ENCODE measurements at places on chromosomes 3 and 15. TPM values are rescaled to one million over a fixed set of nuclear protein-coding genes. Genes with fewer than 3 reads are reported as not detected.

Gene KLHL25
- total RNA-seq: 1.3 TPM

DNA sequence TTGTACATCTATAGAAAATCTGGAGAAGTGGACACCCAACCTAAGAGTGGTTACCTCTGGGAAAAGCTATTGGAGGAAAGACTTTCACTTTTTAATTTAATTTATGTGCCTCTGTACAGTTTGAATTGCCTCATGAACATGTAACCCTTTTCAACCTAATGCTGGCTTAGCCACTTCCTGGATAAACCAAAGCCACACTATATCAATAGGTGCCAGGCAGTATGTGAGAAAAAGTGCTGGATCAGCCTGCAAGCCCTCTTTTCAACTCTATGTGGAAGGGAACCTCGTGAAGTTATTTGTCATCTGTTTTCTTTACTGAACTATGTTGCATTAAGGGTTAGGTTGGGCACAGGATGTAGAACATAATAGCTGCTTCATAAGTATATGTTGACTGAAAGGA, 9.3 kb upstream of the TOPAZ1 start:
- H3K27me3 ChIP-seq: no peaks in the 10 kb centered on the region
- no peak overlapping the region for H3K4me3 ChIP-seq
- no peak overlapping the region for H3K27ac ChIP-seq
- no peak for DNase-seq
- peaks cover 12% of the 10 kb centered on the region for H3K4me1 ChIP-seq
- H3K36me3 ChIP-seq: no peaks in the 10 kb centered on the region

DNA sequence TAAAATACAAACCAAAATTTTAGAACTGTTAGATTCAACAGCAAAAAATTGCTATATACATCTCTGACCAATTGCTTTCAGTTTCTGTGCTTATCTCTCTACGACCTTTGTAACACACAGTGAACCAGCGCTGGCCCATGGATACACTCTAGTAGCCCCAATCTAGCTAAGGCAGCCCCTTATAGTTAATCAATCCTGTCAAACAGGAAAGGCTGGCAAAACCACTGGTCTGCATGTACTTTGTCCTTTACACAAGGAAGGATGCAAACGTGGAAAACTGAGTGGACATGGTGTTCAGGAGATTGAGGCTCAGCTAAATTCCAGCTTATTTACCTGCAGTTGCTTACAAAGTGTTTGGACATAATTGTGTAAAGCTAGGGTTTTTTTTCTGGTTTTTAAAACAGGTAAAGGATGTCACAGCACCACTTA, 25.9 kb downstream of the ADGRG7 start:
- no peaks in the 10 kb centered on the region for H3K27me3 ChIP-seq
- no peaks in the 10 kb centered on the region for H3K36me3 ChIP-seq
- H3K4me1 ChIP-seq: peaks cover 3% of the 10 kb centered on the region
- no peak overlapping the region for H3K27ac ChIP-seq
- no peak overlapping the region for H3K4me3 ChIP-seq

GRCh38 chr3:178202194-178202593, 334.0 kb upstream of the KCNMB2 start:
- no peak overlapping the region for H3K4me3 ChIP-seq
- no peak overlapping the region for H3K27ac ChIP-seq
- H3K36me3 ChIP-seq: no peaks in the 10 kb centered on the region
- DNase-seq: no peak

Gene FILIP1L
- total RNA-seq: 27.8 TPM

- H3K4me3 ChIP-seq: no peak overlapping the region
- no peaks in the 10 kb centered on the region for H3K27me3 ChIP-seq
Measured at GRCh38 chr3:77189258-77189657, 149.4 kb downstream of the ROBO2 start.

Gene GABRB3
- 3.6 TPM for total RNA-seq

DNA sequence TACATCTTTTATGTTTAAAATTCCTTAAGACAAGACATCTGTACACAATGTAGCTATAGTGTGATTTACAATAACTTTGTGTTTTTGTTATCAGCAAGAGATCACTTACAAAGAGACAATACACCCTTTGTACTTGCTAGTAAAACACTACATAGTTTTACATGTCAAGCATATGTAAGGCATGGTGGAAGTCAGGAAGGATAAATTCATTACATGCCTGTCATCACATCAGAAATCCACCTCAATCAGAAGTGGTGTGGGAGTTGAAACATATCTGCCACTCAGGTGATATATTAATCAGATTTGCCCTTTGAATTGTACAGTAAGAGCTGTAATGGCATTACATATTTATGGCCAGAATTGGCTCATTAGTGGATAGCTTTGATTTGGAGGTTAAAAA, 95.5 kb downstream of the MBNL1 start:
- H3K4me3 ChIP-seq: no peak overlapping the region
- no peak overlapping the region for H3K27ac ChIP-seq
- H3K36me3 ChIP-seq: no peaks in the 10 kb centered on the region
- no peak for DNase-seq
- no peaks in the 10 kb centered on the region for H3K27me3 ChIP-seq

DNA sequence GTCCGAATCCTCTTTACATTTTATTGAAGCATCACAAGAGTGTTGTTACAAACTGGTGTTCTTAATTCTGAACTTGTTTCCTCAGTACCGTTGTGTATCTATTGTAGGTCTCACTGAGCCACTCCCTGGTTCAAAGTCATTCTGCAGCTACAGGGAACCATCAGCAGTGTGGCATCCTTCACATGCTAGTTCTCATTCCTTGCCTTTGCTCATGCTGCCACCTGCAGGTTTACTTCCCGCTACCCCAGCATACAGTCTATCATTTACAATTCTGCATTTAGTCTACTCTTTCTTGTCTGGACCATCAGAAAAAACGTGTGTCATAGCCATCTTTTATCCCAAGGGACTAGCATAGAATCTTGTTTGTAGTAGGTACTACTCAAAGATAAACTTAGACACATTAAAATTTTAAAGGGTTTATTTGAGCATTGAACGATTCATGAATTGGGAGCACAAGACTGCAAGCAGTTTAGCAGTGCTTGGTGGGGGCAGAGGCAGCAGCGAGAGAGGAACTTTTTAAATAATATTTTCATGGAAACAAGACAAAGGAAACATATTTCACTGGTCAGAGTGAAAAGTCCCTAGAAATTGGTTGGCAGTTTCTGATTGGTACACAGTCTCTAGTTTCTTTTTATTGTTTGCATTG, 402.1 kb downstream of the CADM2 start:
- no peaks in the 10 kb centered on the region for H3K27me3 ChIP-seq
- H3K36me3 ChIP-seq: no peaks in the 10 kb centered on the region
- H3K27ac ChIP-seq: no peak overlapping the region
- H3K4me1 ChIP-seq: no peaks in the 10 kb centered on the region

- H3K36me3 ChIP-seq: no peaks in the 10 kb centered on the region
- H3K27ac ChIP-seq: no peak overlapping the region
- H3K27me3 ChIP-seq: no peaks in the 10 kb centered on the region
- no peaks in the 10 kb centered on the region for H3K4me1 ChIP-seq
Measured at GRCh38 chr3:31747785-31748184, 215.1 kb downstream of the STT3B start.

DNA sequence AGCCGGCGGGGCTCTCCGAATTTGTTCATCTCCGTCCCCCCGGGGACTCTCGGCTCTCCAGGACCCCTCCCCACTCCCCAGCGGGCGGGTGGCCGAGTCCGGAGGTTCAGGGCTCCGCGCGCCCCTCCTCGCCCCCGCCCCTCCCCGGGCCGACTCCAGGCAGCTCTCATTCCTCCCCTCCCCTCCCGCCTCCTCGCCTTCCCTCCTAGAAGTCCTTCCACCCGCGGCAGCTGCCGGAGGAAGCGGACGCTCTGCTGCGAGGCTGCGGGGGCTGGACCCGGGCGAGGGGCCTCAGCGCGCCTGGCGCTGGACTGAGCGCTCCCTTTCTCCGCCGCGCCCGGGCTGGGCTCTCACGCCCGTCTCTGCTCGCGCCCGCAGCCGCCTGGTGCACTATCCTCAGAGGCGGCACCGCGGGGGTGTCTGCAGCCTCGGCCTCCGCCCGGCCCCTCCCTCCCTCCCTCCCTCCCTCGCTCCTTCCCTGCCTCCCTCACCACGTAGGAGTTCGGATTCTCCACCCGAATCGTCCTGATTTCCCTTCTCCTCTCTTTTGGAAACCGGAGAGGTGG, at the start of gene ROBO2:
TSS of gene ROBO2 (plus strand) at position 494 of the 566 bp plus-strand sequence. CDS start 687 bp downstream, outside the sequence.
- peak; percentile 13 for DNase-seq
- no peaks in the 10 kb centered on the region for H3K27me3 ChIP-seq
- H3K4me3 ChIP-seq: no peak within 1 kb of the TSS

Gene IFT80
- 31.6 TPM for total RNA-seq

DNA sequence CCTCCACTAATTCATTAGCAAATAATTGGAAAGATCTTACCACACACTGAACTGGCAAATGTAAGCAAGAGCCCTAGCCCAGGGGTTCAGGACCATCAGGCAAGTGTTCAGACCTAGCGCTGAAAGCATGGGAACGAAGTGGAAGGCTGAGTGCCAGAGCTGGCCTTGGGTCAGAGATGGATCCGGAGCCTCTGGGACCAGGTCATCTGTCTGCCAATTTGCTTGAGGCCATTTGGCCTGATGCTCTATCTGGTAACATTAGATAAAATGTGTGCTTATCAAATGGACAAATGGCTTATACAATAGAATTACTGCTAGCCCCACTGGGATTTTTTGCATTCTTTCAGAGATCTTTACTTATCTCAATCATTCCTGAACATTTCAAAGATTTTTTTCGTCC, 1.4 kb upstream of the TMC3 start:
- no peaks in the 10 kb centered on the region for H3K36me3 ChIP-seq
- H3K4me3 ChIP-seq: no peak overlapping the region
- H3K4me1 ChIP-seq: peaks cover 12% of the 10 kb centered on the region
- no peak overlapping the region for H3K27ac ChIP-seq

DNA sequence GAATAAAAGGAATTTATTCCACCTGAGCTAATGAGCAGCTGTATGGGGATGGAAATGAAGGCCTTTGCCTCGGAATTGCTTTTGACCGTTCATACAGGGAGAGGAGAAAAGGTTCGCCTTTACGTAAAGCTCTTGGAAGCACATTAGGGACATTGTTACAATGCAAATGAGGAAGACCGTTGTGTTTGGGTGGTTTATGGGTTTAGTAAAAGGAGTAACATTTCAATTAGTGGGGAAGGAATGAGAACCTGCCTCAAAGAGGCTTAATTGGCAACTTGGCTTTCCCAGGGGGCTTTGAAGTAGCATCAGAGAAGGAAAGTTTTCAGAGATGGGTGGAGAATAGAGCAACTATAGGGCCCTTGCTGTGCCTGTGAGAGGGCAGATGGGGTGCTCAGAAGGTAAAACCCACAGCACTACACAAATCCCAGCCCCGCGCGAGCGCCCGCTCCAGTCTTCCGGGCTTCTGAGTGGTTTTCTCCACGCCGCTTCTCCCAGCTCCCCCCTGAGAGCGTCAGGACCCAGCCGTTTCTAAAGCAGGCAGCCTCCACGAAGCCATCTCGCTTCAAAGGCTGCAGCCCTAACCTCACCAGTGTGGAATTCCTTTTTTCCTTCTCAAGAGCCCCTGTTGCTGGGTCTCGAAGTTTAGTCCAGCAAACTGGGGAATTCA, 192.0 kb upstream of the HES1 start:
- DNase-seq: no peak
- H3K4me1 ChIP-seq: no peaks in the 10 kb centered on the region
- no peaks in the 10 kb centered on the region for H3K27me3 ChIP-seq
- H3K27ac ChIP-seq: no peak overlapping the region

DNA sequence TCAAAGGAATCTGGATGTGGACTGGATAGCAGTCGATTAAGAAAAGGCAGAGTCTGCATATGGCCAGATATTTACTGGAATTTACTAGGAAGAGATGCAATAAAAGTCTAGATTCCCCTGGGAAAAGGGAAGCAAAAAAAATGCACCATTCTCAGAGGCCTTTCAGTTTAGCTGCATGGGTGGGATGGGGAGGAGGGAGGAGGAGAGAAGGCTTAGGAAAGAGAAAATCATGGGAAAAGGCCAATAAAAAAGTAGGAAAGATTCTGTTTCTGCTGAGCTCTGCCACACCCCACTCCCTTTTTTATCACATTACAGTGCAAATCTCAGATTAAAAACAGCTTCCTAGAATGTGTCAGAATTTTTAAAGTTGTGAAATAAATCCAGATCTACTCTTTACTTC, 103.6 kb downstream of the ADAMTS9 start:
- no peaks in the 10 kb centered on the region for H3K36me3 ChIP-seq
- DNase-seq: no peak
- H3K4me1 ChIP-seq: peaks cover 31% of the 10 kb centered on the region
- no peak overlapping the region for H3K4me3 ChIP-seq
- H3K27ac ChIP-seq: no peak overlapping the region

Gene PLIN1
- total RNA-seq: 277 TPM

Gene TGM4
- not detected for total RNA-seq

Gene C3orf80
- total RNA-seq: 0.52 TPM

Gene CD200
- total RNA-seq: 2.6 TPM

GRCh38 chr15:58698887-58699641, 50.4 kb downstream of the ADAM10 start:
- no peaks in the 10 kb centered on the region for H3K27me3 ChIP-seq
- no peaks in the 10 kb centered on the region for H3K36me3 ChIP-seq
- no peak overlapping the region for H3K27ac ChIP-seq
- peaks cover 6% of the 10 kb centered on the region for H3K4me1 ChIP-seq
- no peak for DNase-seq
- H3K4me3 ChIP-seq: no peak overlapping the region

DNA sequence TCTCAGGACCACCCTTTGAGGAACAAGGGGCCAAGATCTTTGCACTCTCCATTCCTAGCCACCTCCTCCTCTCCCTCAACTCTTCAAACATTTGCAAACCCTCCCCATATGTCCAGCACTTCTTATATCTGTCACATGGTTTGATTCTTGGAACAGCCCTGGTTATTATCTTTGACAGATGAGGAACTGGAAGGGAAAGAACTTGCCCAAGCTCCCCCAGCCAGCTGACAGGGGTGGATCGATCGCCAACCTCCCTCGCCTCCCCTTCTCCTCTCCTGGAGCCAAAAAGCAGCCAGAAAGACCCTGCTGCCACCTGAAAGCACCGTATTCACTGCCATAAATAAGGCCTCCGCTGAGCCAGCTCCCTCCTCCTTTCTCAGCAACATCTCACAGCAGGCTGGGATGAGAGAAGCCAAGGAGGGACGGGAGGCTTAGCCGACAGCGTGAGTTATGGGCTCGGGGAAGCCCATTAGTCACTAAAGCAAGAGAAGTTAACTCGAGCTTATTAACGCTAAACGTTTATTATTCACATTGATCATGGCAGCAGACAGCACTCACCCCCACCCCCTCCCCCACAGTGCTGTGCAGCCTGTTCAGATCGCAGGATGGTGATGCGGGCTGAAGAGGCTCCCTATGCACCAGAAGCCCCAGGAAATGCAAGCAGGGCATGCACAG, 22.2 kb upstream of the FGD5 start:
- H3K27ac ChIP-seq: no peak overlapping the region
- no peaks in the 10 kb centered on the region for H3K36me3 ChIP-seq
- no peak for DNase-seq
- no peak overlapping the region for H3K4me3 ChIP-seq
- no peaks in the 10 kb centered on the region for H3K27me3 ChIP-seq

Gene TNIK
- total RNA-seq: 9.6 TPM

Gene RUBCN
- 33.0 TPM for total RNA-seq

Measured in body of pancreas (tissue), 4 donors.